Activated T-cell treated with anti-CD3 and anti-CD28 coated beads for 48 hours (primary cell): ENCODE measurements at places on chromosomes 3 and 15.

- no peak for DNase-seq
These were observed 28.5 kb downstream of the EFCAB12 start for GRCh38 chr3:129399895-129400357.

- DNase-seq, result no peak
These were observed 10.7 kb upstream of the RAB43 start for GRCh38 chr3:129132097-129132866.

- no peak for DNase-seq
These were observed 18.2 kb upstream of the HCN4 start for GRCh38 chr15:73386886-73387506.

GRCh38 chr3:112379020-112379690 lies 46.2 kb downstream of the CD200 start:
- no peak for DNase-seq

DNA sequence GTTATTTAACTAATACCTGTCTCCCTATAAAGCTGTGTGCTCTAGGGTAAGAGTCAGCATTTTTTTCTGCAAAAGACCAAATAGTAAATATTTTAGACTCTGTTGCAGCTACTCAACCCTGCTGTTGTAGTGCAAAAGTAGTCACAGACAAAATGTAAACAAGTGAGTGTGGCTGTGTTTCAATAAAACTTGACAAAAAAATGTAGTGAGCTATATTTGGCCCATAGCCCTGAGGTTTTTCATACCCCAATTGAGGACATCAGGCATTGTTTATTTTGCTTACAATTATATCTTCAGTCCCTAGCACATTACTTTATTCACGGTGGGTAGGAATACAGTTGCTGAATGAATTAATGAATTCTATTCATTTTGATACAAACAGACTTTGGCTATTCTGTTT lies 58.7 kb upstream of the TBC1D5 start:
- no peak for DNase-seq

GRCh38 chr15:94584833-94585244 lies 353.5 kb downstream of the MCTP2 start:
- peak; percentile 48 for DNase-seq

DNA sequence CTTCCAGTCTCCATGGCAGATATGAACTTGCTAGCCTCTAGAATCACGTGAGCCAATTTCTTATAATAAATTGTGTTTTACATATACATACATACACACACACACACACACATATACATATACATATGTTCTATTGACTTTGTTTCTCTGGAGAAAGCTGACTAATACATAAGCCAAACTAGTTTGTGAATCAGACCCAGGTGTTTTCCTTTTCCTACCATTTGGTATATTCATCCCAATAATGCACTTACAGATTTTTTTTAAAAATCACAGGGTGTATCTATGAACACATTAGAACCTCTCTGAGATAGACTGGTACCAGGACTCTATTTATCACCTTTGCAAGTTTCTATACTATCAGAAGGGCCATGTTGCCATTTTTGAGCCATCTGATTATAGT lies 122.9 kb upstream of the KCNH8 start:
- no peak for DNase-seq

DNA sequence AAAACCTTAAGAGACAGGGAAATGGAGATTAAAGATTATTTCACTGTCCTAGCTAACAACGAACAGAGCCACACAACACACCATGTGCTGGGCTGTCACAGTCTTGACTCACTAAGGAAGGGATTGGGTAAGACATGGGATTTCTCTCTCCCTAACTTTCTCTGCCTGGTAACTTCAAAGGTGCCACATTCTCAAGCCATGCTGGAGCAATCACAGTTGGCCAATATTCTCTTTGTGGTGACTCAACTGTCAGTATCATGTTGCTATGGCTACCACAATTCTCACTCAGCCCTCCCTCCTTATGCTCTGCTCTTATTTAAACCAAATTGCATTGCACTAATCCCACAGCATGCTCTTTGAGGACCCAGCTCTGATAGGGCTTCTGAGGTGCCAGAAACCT lies 74.0 kb downstream of the OXNAD1 start:
- no peak for DNase-seq

GRCh38 chr3:154616298-154616697 lies 186.3 kb upstream of the GPR149 start:
- no peak for DNase-seq

- DNase-seq, result no peak
These were observed 31.0 kb upstream of the FAM3D start for GRCh38 chr3:58697561-58697960.

- DNase-seq, result no peak
These were observed 42.0 kb upstream of the SACM1L start for GRCh38 chr3:45647148-45647619.

DNA sequence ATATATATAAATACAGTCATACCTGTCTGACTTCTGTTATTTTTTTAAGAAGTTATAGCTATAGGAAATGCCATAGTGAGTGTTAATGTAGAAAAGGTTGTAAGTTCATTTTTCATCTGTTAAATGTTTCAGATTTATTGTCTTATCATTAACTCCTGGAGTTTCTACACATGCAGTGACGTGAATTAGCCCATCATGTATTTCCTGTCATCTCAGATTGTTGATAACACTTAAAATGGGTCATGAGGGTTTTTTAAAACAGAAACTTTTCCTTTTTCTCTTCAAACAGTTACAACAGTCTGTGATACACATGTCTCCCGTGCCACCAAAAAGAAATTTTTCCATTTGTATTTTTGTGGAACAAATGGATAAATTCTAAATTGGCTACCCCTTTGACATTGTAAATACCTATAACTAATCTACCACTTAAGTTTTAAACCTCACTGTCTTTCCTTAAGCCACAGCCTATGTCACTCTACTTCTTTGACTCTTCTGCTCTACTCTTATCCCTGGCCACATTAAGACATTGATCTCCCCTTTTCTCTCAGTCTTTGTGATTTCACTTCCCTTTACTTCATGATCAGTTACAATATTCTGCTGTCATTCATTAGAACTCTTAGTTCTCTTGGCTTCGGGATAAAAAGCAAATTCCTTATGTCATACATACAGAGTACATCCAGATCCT lies 89.1 kb downstream of the NEO1 start:
- no peak for DNase-seq
